ENCODE measurements at places on chromosomes 6 and 20.

DNA sequence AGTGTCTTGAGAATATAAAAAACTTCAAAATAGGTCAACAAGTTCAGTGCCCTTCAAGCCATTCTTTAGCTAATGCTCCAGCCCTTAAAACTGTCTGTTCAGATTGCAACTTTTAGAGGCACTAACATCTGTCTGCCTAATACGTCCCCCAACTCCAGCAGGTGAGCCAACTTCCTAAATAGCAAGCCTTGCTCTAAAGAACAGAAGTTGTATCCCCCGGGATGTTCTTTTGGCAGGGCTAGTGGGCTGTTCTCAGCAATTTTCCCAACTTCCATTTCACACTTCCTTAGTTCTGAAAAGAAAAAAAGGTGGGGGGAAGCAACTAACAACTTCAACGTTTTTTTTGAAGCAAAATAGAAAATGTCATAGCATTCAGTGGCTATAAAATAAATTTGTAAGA lies 290.0 kb upstream of the PTCHD4 start:
- no peak for DNase-seq

GRCh38 chr6:16654701-16655100 lies 106.6 kb downstream of the ATXN1 start:
- DNase-seq: no peak

DNA sequence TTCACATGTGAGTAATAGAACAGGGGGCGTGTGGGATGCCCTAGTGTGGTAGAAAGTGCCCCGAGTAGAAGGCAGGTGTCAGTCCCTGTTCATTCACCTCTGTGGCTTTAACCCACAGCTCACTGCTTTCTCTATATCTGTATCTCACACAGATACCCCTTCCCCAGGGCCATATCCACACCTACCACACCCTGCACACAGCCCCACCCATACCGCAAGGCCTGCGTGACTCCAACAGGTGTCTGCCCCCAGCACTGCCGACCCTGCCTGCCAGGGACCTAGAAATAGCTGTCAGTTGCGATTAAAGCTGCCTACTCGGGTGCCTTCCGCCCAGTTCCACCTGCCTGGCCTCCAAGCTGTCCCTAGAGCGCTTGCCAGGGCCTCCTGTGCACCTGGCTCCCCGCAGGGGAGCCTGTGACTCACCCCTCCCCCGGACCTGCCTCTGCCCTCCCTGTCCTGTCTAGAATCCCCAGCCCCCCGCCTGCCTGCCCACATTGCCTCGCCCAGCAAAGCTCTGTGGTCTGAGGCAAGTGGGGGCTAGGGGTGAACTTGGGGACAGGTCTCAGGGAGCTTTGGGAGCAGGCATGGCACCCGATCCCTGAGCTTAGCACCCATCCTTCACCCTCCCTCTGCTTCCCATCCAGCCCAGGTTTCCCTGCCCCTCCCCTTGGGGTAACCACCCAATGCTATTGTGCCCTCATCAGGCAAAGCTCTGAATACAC lies 38.3 kb upstream of the ID1 start:
- DNase-seq: no peak

GRCh38 chr6:42025066-42025844 lies 25.1 kb upstream of the TAF8 start:
- DNase-seq: no peak

DNA sequence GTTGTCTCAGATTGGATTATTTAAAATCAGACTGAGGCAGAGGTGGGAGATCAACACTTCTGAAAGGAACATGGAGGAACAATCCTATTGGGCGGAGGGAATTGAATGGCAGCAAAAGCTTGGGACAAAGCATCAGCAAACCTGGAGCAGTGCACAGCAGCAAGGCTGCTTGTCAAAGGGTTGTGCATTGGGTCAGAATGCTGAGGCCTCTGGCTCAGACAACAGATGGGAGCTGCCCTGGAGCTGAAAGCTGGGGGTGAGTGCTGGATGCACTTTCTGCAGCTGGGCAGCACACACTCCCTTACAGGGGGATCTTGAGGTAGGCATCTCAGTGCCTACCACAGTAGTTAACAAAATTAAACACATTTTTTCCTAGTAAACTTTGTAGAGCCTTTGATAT lies 634.4 kb upstream of the MMS22L start:
- DNase-seq: no peak

- DNase-seq: no peak
These were observed 218.3 kb downstream of the TAF4 start for GRCh38 chr20:61847420-61847748.

DNA sequence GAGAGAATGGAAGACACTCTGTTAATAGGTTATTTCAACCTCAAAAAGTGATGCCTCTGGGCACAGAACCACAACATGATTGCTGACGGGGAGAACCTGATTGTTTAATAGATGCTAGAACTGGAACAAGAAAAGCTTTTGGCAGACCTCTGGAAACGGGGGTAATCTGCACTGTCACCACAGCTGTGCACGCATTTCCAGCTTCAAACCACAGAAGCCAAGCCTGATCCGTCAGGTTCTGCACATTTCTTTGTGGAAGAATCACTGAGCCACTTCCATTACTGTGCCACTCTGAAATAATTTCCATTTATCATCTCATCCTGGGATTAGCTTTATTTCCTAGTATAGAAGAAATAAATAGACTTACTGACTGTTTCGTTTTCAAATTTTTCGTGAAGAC lies 309.3 kb downstream of the FARS2 start:
- no peak for DNase-seq

DNA sequence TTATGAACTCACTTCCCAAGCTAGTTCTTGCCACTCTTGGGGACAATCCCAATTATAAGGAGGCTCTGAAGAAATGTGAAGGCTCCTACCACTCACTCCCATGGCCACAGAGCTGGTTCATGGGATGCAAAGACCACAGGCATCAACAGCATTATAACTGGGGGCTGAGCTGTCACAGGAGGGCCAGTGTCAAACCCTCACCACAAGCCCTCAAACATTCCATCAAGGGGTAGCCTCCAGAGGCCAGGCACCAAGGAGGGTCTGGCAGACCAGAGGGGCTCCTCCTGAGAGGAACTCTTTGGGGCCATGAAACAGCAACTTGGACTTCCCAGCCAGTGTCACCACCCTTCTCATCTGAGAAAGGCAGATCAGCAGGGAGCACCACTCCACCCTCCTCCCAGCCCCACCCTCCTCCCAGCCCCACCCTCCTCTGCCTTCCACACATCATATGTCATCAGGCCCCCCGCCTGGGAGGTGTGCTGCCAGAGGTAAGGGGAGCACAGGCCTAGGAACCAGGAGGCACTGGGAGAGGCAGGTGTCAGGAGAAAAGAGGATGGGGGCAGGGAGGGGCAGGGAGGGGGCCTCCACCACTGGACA lies 1.2 kb upstream of the TSPO2 start:
- no peak for DNase-seq

- no peak for DNase-seq
These were observed 12.6 kb downstream of the RNF217 start for GRCh38 chr6:124974771-124975377.

- no peak for DNase-seq
These were observed 38.7 kb downstream of the IGF2R start for GRCh38 chr6:160007611-160008010.

DNA sequence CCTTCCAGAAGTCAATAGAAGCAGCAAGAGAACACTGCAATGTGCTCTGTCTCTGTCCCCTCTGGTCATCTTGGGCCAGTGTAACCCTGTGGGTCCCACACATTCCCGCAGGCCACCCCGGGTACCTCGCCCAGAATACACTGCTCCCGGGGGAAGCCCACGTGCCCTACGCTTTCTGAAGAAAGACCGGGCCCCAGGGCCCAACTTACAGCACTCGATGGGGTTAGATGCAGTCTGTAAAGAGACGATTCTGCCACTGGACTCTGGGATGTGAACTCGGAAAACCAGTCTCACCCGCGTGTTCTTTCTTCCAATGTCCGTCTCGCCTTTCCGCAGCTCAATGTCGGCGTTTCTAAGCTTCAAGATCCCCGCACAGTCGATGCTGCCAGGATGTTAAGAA lies 68.7 kb downstream of the NFATC2 start:
- DNase-seq: no peak

DNA sequence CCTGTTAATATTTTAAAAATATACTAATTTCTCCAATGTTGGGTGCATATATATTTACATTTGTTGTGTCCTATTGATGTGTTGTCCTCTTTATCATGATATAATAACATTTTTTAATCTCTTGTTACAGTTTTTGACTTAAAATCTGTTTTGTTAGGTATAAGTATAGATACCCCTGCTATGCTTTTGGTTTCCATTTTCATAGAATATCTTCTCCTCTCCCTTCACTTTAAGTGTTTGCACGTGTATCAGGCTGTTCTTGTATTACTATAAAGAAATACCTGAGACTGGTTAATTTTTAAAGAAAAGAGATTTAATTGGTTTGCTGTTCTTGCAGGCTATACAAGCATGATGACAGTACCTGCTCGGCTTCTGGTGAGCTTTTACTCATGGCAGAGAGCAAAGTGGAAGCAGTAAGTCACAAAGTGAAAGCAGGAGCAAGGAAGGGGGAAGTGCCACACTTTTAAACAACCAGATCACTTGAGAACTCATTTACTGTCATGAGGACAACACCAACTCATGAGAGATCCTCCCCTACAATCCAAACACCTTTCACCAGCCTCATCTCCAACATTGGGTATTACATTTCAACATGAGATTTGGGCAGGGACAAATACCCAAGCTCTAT lies 340.5 kb upstream of the SYNCRIP start:
- no peak for DNase-seq

DNA sequence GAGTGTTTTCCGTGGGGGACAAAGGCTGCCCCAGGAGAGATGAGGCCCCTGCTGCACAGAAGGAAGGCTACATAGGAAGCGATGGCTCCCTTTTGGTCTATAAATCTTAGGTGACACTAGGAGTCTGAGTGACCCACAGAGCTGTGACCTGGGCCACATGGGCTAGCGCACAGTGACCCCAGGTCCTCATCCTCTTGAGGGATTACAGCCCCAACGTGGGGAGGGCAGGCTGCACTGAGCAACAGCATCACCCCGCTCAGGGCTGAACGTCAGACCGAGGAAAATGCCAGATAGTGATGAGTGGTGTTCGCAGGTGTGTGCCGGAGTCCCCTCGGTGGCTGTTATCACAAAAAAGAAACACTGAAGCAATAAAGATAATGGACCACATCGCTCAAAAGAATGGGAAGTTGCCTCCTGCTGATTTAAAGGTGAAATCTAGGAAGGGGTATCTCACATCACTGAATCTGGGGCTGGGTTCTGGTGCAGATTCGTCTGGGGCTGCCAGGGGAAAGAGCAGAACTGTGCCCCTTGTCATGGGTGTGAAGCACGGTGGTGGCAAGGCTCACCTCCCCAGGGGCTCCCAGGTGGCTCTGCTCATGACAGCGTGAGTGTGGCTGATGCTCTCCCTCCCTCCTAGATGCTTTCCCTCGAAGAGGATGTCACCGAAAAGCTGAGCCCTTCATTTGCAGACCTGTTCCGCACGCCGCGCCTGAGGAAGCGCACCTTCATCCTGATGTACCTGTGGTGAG lies 14.5 kb downstream of the SLC22A1 start:
- no peak for DNase-seq

DNA sequence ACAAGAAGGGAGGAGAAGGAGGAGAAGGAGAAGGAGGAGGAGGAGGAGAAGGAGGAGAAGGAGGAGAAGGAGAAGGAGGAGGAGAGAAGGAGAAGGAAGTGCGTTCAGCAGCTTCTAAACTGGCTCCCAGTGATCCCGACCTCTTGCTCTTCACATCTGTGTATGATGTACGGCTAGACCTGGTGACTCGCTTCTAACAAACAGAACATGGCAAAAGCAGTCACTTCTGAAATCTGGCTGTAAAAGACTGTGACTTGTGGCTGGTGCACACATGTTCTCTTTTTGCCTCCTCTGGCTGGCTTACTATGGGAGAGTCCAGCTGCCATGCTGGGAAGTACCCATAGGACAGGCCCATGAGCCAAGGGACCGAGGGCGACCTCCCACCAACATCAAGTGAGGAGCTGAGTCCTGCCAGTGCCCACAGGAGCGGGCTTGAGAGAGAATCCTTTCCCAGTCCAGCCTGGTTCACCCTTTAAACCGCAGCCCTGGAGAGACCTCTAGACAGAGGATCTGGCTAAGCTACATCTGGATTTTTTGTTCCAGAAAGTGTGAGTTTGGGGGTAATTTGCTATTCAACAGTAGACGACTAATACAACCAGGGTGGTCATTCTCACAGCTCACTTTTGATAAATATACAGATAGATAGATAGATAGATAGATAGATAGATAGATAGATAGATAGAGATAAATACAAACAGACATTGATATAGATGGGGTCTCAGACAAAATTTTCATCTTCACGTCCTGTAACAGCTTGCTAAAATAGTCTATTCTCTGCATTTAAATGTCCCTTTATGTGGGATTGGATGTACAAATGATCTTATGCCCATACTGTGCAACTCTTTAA lies 42.3 kb downstream of the RPP40 start:
- no peak for DNase-seq

DNA sequence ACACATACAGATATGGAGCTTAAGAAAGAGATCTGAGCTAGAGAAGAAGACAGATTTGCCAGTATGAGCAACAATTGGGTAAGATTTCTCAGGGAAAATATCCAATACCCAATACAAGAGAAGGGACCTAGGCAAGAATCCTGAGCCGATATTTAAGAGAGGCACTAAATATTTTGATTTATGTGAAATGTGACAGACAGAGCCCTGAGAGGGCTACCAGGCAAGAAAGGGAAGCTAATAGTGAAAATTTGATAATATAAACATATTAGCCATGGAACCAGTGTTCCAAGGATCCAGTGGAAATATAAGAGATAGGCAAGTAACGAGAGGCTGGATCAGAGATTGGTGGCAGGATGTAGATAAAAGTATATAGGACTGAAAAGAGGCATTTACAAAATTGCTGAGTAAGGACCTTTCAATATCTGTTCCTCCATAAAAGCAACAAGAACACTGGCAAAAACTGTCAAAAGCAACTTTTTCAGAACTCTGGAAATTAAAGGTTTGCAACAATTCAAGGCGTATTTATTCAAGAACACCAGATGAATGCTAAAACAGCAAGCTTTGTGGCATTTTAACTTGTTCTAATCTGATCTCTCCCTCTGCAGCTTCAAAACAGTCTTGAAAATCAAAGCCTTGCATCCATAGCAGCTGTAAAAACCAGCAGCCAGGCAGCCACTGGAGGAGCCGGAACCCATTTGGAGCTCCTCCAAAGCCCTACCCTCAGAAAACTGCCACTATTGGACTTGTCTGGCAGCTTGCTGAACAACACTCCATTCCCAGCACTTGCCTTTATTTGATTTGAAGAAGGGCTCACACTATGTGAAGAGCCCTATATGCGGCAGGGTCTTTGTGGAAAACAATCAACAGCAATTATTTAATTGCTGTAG lies 58.8 kb downstream of the REV3L start:
- no peak for DNase-seq

DNA sequence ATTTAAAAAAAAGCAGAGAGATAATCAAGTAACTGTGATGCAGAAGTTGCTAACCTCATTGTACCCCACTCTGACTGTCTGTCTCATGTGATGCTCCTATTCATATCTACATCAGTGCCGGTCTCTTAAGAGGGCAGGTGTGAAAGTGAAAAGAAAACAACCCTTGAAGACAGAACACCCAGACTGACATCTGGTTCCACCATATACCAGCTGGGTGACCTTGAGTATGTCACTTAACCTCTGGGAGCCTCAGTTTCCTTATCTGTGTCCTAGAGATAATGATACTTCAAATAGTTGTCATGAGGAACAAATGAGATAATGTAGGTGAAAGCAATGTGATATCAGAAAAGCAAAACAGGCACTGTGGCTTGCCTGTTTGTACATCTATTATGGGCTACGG lies 426.8 kb upstream of the SOX4 start:
- no peak for DNase-seq

- DNase-seq: no peak
These were observed 601.5 kb upstream of the NRSN1 start for GRCh38 chr6:23524548-23524947.
